ENCODE measurements at places on chromosomes 13 and 19.

DNA sequence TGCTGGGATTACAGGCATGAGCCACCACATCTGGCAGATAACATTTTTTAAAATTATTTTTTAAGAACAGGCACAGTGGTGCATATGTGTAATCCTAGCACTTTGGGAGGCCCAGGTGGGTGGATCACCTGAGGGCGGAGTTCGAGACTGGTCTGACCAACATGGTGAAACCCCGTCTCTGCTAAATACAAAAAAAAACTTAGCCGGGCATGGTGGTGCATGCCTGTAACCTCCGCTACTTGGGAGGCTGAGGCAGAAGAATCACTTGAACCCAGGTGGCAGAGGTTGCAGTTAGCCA is 631 bp upstream of the PALM3 start:
- DNase-seq = no peak

DNA sequence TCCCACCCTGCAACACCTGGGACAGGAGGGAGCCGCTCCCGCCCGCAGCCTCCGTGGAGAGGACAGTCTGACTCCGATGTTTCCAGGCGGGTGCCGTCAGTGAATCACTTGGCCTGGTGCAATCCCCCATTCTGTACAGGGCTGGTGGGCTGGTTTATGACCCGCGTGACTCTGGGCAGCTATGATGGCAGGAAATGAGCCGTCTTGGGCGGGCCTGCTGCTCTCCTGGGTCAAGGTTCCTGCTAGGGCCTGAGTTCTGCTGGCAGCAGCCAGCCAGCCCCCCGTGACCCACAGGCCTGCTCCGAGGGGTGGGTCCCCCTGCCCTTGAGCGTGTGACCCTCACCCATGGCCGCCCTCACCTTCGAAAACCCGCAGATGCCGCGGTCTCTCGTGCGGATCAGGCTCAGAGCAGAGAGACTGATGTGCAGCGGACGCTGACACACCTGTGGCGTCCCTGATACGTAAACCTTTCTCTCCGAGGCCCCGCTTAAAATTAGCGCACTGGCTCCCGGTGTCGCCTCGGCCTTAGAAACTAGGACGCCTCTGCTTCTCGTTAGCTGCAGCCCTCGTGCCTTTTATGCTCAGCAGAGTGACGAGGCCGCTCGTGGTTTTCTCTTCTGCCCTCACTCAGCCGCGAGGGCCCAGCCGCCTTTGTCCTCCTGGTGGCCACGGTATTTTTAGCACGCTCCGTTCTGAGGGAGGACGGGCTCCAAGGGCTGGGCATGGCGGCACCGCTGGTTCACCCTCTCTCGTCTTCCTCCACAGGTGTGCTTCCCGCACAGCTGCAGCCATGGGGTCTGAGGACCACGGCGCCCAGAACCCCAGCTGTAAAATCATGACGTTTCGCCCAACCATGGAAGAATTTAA is 63.4 kb downstream of the KDM4B start:
- DNase-seq = peak; percentile 61

DNA sequence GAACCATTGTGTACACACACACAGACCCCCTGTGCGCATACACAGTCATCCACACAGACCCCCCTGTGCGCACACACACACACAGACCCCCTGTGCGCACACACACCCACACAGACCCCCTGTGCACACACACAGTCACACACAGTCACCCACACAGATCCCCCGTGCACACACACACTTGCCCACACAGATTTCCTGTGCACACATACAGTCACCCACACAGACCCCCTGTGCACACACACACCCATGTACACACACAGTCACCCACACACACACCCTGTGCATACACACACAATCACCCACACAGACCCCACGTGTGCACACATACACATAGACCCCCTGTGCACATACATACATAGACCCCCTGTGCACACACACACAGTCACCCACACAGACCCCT is 106.1 kb downstream of the HSPH1 start:
- no peak for DNase-seq

- DNase-seq = no peak
Measured at GRCh38 chr19:43644181-43644580, 4.5 kb upstream of the CADM4 start.

DNA sequence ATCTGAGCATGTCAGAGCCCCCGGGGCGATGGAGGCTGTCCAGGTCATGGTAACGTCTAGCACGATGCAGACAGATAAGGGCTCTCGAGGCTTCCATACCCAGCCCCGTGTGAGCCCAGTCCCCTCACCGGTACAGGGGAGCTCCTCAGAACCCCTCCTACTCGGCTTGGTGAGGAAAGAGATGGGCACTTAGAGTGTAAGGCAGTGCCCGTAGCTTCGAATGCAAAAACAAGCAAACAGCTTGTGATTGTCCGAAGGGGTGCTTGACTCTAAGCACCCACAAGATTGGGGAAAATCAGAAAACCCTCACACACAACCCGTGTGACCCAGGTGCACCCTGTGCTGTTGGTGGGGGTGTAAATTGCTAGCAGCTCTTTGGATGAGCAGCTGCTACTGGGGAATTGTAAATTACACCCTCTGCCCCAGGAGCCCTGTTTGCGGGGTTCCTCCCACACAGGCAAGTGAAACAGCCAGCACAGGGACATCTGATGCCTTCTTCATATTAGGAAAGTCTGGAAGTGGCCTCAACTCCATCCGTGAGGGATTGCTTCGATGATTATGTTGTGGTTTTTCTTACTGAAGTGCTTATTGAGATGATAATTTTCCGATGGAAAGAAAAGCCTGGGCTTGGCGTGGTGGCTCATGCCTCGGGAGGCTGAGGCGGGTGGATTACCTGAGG is 918 bp upstream of the PSPN start:
- DNase-seq = no peak

- no peak for DNase-seq
Measured at GRCh38 chr13:114039471-114040141, 65.7 kb upstream of the C13orf46 start.

GRCh38 chr19:29753190-29753933 is 38.3 kb upstream of the C19orf12 start:
- no peak for DNase-seq

GRCh38 chr19:2425622-2426581 is 1.5 kb downstream of the TIMM13 start:
- no peak for DNase-seq

- DNase-seq = peak; percentile 54
Measured at GRCh38 chr13:63948045-63948444, 2532.4 kb upstream of the PCDH20 start.

DNA sequence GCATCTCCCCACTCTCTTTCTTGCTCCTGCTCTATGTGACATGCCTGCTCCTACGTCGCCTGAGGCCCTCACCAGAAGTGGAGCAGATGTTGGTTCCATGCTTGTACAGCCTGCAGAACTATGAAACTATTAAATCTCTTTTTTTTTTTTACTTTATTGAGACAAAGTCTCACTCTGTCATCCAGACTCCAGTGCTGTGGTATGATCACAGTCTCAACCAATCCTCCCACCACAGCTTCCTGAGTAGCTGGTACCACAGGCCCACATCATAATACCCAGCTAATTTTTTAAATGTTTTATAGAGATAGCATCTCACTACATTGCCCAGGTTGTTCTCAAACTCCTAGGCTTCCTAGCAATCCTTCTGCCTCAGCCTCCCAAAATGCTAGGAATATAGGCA is 1067.7 kb downstream of the PCDH9 start:
- DNase-seq = no peak

- no peak for DNase-seq
Measured at GRCh38 chr19:15296841-15297415, 35.4 kb downstream of the BRD4 start.

DNA sequence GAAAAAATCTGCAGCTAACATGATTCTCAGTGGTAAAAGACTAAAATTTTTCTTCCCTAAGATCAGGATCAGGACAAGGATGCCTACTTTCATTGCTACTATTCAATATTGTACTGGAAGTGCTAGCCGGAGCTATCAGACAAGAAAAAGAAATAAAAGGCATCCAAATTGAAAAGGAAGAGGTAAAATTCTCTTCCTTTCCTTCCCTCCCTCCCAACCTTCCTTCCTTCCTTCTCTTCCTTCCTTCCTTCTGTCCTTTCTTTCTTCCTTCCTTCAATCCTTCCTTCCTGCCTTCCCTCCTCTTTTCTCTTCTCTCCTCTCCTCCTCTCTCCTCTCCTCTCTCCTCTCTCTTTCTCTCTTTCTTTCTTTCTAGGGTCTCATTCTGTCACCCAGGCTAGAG is 26.7 kb upstream of the LRP3 start:
- DNase-seq = no peak

- DNase-seq = peak; percentile 10
Measured at GRCh38 chr13:109272595-109273325, 513.6 kb downstream of the IRS2 start.

- no peak for DNase-seq
Measured at GRCh38 chr13:95902741-95903140, 150.5 kb downstream of the UGGT2 start.

DNA sequence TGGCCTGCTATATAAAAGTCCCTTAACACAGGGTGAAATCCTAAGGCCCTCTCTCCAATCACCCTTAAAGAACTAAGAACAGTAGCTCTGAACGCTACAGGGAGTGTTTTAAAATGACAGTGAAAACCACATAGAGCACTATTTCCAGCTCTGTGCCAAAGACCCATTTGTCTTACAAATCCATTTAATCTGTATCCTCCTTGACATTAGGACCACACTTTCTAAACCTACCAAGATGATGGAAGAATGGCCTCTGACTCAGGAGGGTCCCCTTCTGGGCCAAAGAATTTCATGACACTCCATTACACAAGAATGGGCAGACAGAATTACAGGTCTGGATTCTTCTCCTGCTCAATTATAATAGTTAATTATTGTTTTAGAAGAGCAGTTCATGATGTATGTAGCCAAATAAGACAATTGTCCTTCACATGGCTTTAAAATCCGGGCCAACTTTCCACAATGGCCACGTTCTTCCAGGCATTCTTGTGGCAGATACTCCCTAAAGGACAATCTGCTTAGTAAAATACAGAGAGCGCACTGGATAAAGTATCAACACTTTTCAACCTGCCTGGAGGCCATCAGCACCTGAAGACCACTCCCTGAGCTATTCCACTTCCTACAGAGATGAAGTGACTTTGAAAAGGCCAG is 61.0 kb downstream of the STK24 start:
- no peak for DNase-seq

DNA sequence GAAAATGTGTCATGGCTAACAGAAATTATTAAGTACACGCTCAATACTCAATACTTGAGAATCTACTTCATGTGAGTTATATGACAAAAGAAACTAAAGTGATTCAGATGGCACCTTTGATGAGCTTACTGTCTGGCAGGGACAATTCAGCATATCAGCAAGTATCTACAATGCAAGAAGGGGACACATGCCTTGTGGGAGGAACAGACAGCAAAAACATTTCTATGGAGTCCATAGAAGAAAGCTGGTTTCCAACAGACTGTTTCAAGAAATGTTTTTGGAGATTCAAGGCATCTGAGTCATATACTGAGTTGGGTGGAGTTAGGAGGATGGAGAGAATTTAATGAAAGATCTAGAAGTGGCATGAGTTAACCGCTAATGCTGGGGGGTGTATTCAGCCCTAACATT is 54.7 kb downstream of the MBNL2 start:
- DNase-seq = peak; percentile 58

DNA sequence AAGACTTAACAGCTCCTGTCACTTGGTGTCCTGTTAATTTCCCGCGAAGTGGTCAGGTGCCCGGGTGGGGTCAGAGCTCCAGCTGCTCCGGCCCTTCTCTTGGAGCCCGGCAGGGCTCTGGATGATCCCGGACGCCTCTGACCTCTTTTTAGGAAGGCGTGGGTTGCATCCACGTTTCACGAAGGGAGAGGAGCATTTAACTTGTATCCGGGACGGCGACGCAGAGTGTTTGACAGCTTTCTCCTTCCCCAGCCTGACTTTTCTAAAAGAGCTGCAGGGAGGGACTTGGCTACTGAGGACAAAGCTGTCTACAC is 656 bp downstream of the ZNF155 start:
- no peak for DNase-seq

DNA sequence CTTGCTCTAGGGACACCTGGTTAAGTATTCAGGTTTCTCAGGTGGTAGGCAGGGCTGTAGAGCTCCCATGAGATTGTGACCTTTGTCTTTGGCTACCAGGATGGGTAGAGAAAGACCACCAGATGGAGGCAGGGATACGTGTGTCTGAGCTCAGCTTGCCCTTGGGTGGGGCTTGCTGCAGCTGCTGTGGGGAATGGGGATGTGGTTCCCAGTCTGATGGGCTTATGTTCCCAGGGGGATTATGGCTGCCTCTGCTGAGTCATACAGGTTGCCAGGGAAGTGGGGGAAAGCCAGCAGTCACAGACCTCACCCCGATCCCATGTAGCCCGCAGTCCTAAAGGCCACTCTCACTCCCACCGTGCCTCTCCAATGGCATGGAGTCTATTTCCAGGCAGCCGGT is 659.9 kb upstream of the KLF12 start:
- DNase-seq = no peak

GRCh38 chr19:4449022-4449638 is 8.5 kb downstream of the UBXN6 start:
- DNase-seq = no peak

- no peak for DNase-seq
Measured at GRCh38 chr13:55084630-55085029, 2056.0 kb downstream of the OLFM4 start.

Measured in ELR (cell line).